ENCODE measurements at places on chromosomes 2 and 18.

GRCh38 chr2:65536596-65536995 is 104.2 kb upstream of the SPRED2 start:
- peak; percentile 36 for DNase-seq

- no peak for DNase-seq
These were observed 1201.0 kb downstream of the LRP1B start for GRCh38 chr2:140929849-140930248.

DNA sequence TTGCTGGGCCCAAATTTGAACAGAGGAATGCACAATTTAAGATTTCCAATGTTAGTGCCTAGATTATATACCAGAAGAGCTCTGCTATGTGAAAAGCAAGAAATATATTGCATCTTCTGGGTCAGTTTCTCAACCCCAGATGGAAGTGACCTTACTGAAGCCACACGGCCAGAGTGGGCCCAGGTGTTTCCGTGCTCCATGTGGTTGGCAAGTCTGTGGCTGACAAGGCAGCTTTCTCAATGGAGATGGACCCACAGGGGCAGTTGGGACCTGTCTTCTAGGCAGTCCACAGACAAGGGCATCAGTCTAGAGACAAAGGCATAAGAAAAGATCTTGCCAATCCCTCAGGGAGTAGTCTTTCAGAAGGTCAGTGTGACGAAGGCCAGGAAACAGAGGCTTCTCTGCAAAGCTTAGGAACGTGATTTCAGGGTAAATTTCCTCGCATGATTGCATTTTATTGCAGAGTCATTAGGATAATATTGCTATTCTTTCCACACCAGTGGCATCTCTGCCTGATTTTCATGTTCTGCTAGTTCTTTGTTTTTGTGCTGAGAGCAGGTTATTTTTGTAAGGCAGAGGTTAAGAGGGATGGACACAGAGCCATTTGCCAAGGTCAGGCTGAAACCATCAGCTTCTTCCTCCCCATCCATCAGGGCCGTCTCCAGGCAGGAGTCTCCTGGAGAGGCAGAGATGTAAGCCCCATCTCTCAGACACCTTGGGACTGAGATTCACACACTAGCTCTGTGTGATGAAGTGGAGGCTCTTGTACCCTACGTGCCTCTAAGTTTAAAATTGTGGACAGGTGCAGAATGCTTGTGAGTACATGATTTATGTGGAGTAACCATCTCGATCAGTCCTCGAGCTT is 202.1 kb downstream of the ANKRD30B start:
- no peak for DNase-seq

- no peak for DNase-seq
These were observed 8.5 kb downstream of the RAX start for GRCh38 chr18:59264651-59265245.

Data from GM12891 (cell line).